Stimulated activated effector memory CD8-positive, alpha-beta T cell treated with anti-CD3 and anti-CD28 coated beads, Interleukin-12 subunit alpha, Interleukin-12 subunit beta, amount 100 ng/mL, for 72 hours (primary cell): ENCODE measurements at places on chromosomes 7 and 10.
A peak's percentile ranks its signal among the peaks of the same experiment; 100 is the strongest.

GRCh38 chr10:1420661-1421362 lies 316.5 kb downstream of the ADARB2 start:
- peak; percentile 43 for DNase-seq

DNA sequence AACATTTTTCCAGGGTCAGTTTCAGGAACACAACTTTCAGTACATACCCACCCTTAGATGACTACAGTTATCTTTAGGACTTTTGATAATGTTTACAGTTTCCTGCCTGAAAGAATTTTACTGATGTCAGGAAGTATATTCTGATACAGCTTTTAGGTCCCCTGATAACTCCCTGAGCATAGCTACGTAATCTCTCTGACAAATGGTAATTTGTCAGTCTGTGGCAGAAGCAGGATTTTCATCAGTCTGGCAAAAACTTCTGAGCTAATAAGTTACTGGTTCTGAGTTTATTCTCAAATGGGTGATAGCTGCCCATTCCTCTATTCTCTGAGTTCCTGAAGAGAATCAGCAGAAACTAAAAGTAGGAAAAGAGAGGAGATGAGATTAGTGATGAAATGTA lies 270.1 kb upstream of the MTPN start:
- no peak for DNase-seq

DNA sequence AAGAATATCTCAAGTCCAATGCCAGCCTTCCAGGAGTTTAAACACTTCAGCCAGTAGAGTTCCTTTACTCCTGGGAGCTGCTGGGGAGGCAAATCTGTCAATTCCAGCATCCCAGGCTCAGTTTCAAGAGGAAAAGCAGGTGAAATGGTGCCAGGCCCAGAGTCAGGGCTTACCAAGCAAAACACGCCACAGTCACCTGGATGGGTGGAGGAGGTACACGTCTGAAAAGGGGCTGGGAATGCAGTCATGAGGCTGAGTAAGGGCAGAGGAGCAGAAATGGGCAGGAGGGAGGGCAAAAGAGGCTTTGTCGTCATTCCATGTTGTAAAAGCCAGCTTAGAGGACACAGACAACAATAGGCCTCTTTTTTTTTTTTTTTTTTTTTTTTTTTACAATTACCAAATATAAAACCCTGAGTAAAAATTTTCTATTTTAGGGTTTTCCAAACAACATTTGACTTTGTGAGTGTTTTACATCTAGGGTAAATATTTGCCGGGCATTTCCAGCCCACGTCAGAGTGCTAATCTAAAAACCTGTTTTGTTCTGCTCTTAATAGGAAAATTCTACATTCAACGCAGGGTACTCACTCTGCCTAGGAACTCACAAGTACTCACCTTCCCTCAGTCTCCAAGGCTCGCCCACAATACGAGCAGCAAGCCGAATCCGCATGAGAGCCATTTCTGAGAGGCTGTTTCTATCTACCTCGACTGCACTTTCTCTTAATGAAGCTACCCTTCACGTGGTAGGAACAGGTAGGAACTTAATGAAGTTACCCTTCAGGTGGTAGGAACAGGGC lies 21.2 kb downstream of the GFRA1 start:
- no peak for DNase-seq

DNA sequence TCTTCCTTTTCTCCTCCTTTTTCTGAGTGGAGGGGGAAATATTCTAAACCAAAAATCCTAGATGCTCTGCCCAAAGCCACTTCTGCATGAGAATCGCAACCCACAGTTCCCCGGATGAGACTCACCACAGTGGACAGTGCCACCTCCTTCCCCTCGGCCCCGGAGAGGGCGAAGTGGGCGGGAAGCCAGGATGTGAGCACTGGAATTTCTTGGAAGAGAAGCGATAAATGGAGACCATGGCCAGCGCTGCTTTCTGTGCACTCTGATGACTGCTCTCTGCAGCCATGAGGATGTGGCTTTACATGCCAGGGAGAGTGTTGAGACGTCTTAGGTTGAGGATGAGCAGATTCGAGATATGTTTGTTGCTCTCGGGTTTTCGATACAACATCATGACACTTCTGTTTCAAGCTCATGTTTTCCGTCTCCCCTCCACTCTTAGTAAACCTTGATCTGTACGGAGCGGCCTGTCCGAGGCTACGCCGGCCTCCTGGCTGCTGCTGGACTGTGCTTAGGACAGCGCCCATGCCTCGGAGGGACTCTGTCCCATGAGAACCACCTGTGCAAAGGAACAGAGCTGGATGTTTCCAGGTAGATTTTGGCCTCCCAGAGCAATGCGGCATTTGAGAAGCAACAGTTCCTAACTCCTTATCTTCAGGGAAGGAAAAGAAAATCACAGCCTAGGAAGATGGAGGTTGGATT lies 414.6 kb upstream of the FOXK1 start:
- no peak for DNase-seq

- DNase-seq, result no peak
These were observed 7.2 kb downstream of the SFTPD start for GRCh38 chr10:79941585-79942210.

- no peak for DNase-seq
These were observed 50.3 kb upstream of the DOCK1 start for GRCh38 chr10:126854726-126855495.

DNA sequence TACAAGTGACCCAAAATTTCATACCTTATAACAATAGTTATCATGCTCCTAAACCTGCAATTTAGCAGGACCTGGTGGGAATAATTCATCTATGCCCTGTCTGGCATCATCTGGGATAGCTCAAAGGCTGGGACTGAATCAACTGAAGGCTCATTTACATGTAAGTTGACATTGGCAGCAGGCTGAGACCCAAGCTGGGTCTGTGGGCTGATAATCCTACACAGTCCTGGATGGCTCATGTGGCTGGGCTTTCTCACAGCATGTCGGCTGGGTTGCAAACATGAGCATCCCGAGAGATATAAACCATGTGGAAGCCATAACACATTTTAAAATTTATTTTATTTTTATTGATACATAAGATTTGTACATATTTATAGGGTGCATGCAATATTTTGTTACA lies 19.5 kb upstream of the ABCB5 start:
- no peak for DNase-seq

DNA sequence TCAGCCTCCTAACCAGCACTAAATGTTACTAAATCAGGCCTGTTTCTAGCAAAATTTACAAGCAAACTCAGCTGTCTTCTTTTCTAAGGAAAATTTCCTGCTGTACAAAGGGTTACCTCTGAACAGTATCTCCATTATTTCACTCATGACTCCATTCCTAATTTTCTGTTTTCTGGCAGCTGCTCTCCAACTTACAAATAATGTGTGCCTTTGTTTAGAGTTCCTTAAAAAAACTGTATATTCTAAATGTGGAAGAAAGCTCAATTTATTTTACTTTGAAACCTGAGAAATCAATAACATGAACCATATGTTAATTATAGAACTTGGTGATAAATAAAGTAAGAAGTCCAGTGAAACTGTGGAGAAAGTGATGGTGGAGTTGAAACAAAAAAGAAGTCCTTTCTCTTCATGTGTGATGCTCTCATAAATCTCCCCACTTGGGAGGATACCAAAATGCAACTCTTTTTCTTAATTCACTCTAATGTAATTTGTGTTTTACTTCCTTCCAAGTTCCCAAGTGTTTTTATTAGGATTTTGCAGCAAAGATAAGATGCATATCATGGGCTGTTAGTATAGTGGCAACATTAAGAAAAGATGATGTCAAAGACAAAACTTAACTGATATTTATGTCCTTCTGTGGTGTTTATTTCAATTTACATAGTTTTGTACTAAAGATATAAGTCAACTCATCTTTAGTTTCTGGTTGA lies 74.8 kb downstream of the CDK6 start:
- DNase-seq, result no peak

- DNase-seq, result no peak
These were observed 106.4 kb upstream of the CDCA7L start for GRCh38 chr7:22051886-22052673.

GRCh38 chr10:123398180-123398591 lies 244.0 kb downstream of the BUB3 start:
- DNase-seq, result no peak

DNA sequence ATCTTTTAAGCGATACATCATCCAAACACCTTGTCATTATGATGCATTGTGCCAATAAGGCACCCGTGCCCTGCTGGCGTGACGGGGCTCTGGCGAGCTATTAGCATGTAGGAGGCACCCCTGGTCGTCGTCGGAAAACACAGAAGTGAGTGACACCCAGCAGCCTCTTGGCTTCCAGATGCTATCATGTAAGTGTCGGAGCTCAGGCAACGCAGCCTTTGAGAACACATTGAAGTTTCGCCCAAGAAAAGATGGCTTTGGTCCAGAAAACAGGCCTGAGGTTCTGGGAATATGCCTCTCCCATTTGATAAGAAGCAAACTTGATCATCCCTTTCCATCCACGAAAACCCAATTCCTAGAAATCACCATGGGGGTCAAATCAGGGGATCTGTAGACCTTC lies 555.3 kb downstream of the GALNT17 start:
- no peak for DNase-seq

DNA sequence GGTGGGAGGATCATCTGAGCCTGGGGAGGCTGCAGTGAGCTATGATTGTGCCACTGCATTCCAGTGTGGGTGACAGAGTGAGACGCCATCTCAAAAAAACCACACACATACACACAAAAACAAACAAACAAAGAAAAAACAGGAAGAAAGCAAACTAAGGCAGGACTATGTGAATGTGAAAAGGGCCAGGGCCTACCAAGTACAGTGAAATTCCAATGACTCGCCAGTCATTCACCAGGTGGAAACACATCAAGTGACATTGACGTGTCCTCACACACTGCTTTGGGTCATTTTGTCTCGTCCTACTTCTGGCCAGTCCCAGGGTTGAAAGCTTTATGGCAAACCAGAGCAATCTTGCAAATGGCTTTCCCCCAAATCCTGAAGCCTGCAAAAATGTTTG lies 79.9 kb downstream of the HIP1 start:
- no peak for DNase-seq

DNA sequence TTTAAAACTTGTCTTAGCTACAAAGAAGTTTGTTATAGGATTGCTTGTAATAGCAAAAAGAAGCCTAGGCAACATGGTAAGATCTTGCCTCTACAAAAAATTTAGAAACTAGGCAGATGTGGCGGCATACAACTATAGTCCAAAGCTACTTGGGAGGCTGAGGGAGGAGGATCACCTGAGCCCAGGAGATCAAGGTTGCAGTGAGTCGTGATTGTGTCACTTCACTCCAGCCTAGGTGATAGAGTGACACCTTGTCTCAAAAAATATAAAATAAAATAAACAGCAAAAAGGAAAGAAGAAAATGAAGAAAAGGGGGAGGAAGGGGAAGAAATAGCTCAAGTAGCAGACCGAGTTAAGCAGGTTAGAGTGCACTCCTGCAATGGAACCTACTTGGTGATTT lies 47.0 kb upstream of the MPP7 start:
- no peak for DNase-seq

DNA sequence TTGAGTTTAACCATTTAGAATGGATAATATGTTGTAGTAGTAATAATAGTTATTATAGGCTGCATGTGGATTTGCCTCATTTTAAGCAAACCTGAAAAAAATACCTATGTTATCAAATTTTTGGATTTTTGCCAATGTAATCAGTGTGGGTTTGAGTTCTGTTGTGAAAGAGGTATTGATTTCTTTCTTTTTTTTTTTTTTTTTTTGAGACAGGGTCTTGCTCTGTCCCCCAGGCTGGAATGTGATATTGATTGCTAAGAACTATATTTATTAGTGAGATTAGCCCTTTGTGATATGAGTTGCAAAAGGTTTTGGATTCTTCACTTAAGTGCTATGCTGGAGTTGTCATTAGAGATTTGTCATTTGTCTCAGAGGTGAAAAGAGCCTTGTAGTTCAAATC lies 124.4 kb downstream of the ST7 start:
- DNase-seq, result no peak

- no peak for DNase-seq
These were observed 74.7 kb downstream of the FRMPD2 start for GRCh38 chr10:48199580-48200377.

- no peak for DNase-seq
These were observed 48.4 kb upstream of the ITGB1 start for GRCh38 chr10:33006342-33006887.

DNA sequence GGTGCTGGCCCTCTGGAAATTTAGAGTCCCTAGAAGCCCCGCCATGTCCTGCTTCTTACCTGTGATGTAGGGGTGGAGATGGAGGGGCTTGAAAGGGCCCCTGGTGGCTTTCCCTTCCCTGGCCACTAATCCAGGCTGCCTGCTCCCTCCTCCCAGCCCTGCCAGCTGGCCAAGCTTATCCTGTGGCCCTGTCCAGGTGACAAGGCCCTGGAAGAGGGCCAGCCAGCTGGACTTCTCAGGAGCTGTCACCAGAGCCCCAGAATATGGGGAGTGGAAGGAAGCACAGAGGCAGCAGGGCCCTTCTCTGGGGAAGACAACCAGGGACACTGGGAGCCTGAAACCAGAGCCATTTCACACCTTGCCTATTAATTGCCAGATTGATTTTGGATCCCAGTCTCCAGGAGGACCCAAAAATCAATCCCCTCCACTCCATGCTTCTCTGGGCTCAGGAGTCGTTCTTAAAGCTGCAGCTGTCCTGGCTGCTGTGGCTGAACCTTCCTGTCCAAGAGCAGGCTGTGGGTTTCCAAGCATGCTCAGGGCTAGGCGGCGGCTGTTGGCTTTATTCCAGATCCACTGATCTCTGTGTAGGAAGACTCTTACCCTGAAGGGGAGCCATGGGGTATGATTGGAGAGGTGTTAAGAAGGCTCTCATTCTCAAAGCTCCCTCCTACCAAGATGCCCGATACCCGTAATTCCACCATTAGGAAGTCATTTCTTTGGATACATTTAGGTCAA lies 52.6 kb upstream of the PCBD1 start:
- DNase-seq, result no peak

GRCh38 chr7:20509892-20510572 lies 105.4 kb upstream of the ABCB5 start:
- no peak for DNase-seq

GRCh38 chr7:117478836-117479224 lies 995 bp upstream of the CFTR start:
- no peak for DNase-seq
